ENCODE measurements at places on chromosomes 16 and 17.

GRCh38 chr17:59093702-59094231 lies 12.9 kb downstream of the TRIM37 start:
- no peak for DNase-seq

DNA sequence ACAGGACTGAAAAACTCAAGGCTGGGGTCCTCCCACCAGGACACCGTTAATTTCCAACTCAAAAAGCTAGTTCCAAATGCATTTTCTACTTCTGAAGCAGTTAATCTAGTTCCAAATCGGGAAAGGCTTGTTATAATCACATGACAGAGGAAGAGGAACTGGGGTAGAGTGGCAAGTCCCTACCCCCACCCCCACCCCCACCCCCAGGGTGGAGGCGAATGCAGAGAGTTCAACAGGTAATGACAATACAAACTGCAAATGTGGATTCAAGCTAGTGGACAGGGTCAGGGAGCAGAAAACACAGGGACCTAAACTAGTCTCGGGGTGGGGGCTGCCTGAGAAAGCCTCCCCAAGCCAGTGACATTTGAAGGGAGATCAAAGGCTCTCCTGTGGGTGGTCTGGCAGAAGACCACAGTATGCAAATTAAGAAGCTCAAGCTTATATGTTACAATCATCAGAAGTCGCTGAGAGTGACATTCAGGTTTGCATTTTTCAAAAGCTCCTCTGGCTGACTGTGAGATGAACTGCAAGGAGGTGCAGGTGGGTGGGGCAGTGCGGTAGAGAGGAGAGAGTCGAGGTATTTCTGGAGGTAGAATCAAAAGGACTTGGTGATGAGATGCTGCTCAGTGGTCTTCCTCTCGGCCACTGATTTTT lies 56.4 kb upstream of the SLC25A19 start:
- DNase-seq: no peak

DNA sequence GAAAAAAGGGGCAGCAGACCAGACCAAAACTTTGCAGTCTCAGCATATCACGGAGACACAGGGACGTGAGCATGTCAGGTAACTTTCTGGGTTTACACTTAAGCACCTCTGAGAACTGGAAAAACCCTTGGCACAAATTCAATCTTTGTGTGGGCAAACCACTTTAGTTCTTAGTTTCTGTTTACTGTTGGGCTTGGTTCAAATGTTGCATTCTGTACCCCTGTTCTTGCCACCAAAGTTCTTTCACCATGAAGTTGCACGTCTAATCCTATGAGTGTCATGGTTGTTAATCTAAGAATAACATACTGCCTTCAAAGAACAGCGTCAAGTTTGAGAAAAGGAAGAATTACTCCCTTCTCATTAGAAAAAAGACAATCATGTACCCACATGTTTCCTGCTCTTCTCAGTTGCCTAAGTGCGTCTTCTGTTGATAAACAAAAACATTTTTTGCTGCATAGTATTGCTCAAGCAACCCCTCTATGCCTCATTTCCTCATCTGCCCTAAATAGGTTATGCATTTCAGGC lies 11.6 kb downstream of the KRT33A start:
- no peak for DNase-seq

DNA sequence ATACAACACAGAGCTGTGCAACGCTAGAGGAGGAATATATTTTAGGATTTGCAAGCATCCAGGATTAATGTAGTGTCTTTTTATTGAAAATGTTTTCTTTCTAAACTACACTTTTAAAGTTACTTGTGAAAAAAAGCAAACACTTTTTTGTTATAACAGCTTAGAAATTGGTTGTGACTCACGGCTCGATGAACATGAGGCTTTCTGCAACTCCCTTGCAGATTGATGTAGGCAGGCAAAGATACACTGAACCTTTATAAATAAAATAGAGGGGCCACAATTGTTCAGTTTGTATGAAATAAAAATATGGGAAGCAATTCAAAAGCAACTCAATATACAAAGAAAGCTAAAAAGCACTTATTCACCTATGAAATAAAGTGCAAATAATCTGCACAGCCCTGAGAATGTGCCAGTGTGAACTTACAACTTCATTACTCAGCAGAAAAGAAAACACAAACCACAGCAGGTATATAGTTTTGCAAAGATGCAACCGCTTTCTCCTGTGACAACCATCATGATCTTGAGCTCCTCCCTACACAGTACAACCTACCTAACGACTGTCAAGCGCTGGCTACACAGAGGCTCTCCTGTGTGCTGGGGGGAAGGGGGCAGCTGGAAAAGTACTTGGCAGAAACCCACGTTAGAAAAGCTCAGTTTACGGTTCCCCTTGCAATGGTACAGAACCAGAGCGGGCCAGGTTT lies 948 bp downstream of the LUC7L start:
- no peak for DNase-seq

GRCh38 chr16:69763599-69763942 lies 1.4 kb downstream of the WWP2 start:
- no peak for DNase-seq

DNA sequence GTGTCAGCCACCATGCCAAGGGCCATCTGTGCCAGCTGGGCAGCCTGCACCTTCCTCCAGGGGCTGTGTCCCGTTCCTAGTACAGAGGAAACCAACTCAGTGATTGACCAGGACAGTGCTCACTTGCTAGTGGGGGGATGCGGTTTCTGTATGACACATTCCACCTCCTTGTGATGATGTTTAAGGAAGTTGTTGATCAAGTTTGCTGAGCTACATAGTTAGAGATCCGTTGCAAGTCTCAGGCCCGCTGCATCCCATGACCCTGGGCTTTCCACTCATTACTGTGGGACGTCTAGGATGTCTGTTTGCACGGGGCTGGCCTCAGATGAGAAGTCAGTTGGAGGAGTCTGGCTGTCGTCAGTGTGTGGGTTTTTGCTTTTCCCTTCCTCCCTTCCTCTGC lies 33.6 kb downstream of the RNF213 start:
- no peak for DNase-seq

DNA sequence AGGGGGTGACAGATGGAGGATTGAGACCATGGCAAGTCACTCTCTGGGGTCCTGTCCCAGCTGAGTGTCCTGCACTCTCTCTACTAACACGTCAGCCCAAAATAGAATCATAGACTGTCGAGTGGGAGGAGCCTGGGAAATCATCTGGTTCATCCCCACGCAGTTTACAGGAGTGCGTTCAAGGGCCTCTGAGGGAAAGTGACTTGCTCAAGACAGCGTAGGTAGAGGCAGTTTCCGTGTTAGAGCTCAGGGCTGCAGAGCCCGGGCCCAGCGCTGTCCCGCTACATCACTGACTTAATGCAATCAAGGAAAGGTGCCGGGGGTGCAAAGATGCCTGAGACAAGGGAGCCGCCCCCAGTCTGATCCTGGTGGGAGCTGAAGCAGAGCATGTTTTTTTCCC lies 10.3 kb downstream of the GSG1L2 start:
- no peak for DNase-seq

DNA sequence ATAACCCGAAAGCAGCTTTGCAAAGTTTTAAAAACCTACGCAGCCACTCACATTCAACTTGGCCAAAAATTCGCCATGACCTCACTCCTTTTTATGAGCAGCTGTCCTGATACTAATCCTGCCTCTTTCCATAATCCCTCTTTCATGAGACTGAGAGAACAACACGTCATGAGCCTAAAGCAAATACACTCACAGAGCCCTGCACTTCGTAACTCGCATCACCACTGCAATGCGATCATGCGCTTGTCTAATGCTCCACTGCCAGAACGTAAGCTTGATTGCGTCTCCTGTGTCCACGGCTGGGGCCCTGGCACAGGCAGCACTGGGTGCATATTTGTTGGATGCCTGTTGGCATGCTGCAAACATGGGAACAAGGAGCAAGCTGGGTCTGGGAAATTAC lies 36.2 kb downstream of the CDRT4 start:
- no peak for DNase-seq

DNA sequence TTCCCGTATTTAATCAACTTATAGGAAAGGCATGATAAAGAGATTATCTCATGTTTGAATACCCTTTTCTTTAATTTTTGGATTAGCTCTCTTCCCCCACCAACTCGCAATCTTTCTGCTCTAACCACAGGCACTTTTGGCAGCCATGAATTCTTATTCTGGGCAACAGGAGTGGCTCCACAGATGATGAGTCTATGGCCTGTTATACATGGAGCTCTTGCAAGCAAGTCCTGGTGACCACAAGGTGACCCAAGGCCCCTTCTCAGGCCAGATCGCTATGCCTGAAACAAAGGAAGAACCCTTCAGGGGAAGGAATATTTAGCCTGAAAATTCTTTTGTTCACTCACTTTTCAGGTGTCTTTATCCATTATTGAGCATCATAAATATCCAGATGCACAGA lies 10.8 kb upstream of the ZNF267 start:
- no peak for DNase-seq

DNA sequence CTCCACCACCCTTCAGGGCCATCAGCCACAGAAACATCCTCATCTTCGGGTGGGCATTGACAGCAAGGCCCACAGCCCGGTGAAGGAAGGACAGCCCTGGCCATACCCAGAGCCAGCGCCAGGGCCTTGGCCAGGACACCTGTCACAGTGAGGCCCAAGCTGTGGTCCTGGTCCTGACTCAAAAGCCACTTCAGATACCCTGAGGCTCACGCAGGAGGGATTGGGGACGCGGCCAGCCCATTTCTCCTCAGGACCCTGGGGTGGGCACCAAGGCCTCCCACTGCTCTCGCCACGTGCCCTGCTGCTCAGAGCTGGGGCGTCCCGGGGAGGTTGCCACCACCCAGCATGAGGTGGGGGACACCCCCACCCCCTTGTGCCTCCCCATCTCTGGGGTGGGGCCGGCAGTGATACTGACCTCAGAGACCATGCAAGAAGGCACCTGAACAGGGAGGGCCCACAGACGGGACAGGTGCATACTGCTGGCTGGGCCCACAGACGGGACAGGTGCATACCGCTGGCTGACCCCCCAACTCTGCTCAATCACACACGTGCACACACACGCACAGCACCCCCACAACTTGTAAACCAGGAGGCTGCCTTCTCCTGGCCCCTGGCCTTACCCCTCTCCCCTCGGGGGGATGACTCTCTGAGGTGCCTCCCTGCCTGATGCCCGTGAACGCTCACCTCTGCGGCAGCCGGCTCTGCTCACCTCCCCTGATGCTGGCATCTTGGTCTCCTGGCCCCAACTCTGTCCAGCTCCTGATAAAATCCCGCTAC lies 14.2 kb downstream of the SLC7A5 start:
- no peak for DNase-seq

DNA sequence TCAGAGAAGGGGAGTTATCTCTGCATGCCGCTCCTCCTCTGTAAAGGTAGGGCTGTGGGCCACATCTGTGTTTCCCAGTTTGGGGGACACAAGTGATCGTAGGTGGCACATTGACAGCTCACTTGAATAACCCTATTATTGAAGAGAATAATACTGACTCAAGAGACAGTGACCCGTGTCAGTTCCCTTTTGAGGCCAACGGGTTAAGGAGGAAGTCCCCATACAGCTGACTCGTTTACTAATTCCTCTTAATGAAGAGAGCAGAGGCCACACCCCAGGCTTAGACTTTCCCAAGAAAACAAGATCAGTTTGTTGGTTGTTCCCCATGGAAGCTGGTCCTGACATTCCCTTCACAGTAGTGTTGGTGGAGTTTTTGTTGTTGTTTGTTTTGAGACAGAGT lies 33.0 kb downstream of the IL4R start:
- DNase-seq: no peak

DNA sequence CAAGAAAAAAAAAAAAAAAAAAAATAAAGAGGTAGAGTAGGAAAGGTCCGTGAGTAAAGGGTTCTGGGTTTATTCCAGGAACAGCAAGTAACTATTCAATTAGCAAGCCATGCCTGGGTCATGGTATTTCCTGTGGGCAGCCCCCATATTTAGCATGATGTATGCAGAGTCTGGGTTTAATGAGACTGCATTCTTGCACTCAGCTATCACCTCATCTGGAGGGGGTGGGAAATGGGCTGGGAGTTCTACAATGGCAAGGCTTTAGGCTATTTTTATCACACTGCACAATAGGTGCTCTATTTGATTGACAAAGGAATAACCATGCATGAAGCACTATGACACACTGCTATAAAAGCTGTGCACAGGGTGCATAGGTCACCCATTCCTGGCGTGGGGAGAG lies 104.0 kb upstream of the CCL2 start:
- DNase-seq: no peak

GRCh38 chr16:56995136-56995805 lies 5.9 kb downstream of the NLRC5 start:
- DNase-seq: no peak

DNA sequence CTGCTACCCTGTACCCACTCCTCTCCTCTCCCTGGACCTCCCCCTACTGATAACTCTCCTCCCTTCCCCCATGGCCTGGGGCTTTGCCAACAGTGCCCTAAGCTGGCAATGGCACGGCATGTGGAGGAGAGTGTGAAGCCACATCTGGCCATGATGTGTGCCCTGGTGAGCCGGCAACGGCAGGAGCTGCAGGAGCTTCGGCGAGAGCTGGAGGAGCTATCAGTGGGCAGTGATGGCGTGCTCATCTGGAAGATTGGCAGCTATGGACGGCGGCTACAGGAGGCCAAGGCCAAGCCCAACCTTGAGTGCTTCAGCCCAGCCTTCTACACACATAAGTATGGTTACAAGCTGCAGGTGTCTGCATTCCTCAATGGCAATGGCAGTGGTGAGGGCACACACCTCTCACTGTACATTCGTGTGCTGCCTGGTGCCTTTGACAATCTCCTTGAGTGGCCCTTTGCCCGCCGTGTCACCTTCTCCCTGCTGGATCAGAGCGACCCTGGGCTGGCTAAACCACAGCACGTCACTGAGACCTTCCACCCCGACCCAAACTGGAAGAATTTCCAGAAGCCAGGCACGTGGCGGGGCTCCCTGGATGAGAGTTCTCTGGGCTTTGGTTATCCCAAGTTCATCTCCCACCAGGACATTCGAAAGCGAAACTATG lies 5.2 kb downstream of the TRAF4 start:
- no peak for DNase-seq

DNA sequence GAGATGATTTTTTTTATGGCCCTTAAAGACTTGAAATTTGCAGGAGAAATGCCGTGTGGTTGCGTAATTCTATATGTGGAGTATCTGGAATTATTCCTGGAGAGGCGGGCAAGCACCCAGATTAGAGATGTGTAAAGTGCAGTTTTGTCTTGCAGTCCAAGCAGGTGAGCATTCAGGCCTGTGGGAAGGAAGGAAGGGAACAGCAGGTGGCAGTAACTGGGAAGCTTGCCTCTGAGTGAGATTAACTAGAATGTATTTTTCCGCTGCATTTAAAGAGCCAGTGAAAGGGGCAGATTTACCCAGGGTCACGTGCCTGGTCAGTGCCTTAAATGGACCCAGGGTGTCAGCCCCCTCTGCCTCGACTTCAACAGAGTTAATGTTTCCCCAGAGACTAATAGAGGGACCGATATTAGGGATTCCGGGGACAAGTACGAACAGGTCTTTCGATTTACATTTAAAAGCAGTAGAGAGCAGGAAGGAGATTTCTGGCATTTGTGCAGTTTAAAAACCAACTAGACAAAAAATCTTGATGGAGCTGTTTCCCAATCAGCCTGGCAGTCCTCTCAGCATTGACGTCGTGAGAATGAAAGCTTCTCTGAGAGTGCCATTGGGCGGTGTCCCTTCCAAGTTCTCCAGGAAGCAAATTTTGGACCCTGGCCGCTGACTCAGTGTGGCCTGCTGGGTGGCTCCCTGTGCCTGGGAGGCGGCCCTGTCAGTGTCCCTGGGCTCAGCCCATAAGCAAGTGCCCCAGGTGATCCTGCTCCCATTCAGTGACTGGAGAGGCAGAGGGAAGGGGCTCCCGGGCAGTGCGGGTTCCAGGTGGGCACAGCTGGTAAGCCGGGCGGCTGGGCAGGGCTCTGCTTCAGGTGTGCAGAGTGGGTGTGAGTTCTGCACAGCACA lies 38.2 kb downstream of the KSR1 start:
- DNase-seq: no peak

GRCh38 chr16:276426-277077 lies 808 bp upstream of the RGS11 start:
- DNase-seq: no peak

GRCh38 chr17:2388020-2388682 lies 12.7 kb downstream of the MNT start:
- no peak for DNase-seq

Measured in activated T-helper 1 cell treated with anti-CD3 and anti-CD28 coated beads, Interleukin-2, amount 50 U/mL, for 16 hours (primary cell).